ENCODE measurements at places on chromosomes 7 and 10.

GRCh38 chr7:151086802-151087244 is 548 bp downstream of the AGAP3 start:
- DNase-seq = peak; percentile 52

DNA sequence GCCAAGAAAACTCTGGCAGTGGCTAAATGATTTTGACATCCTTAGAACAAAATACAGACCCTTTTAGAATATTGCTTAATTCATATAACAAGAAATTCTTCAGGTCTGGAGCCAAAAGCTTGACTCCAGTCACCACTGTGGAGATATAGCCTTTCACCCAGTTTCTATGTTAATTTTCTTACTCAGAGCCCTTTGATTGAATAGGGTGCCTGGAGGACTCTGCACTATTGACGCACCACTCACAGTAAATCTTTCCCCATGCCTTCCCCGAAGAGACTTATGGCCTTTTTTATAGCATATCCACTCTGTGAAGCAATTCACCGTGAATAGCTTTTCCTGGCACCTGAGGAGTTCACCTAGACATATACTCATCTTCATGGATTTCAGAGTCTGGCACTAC is 613.8 kb downstream of the ZWINT start:
- DNase-seq = no peak

- DNase-seq = no peak
Observed at GRCh38 chr7:40786909-40787308, 652.1 kb downstream of the SUGCT start.

GRCh38 chr7:147251751-147252325 is 1135.2 kb downstream of the CNTNAP2 start:
- DNase-seq = no peak

- no peak for DNase-seq
Observed at GRCh38 chr10:117398029-117398428, 22.8 kb upstream of the PDZD8 start.

DNA sequence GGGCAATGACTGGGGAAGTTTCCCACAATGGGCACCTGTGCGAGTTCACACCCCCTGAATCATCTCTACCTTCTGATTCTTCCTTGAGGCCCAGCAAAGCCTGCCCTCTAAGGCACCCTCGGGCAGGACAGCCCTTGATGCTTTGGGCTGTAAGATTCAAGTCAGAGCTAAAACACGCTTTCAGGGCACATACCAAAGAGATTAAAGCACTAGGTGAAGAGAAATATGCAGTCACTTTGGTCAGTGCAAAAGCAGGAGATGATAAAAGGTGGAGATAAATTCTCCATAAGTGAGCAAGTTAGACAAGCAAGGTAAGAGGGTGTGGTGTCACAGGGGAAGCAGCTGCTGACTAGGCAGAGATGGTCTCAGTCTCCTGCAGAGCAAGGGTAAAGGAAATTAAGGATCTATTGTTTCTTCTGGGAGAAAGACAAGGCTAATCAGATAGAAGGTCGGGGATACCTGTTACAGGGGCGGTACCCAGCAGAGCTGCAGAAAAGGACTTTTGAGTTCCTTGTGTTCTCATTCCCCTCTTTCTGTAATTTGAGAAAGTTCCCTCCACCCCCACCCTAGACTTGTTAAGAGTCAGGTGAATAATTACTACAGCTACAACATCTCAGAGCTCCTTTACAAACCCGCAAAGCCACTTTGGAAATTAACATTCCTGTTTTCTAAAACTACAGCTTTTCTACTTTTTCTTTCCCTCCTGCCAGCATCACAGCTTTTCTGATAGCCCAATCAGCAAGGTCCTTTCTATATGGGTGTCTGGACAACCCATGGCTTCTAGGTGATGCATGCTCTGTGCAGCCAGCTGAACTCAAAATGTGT is 26.4 kb downstream of the PDLIM1 start:
- DNase-seq = no peak

DNA sequence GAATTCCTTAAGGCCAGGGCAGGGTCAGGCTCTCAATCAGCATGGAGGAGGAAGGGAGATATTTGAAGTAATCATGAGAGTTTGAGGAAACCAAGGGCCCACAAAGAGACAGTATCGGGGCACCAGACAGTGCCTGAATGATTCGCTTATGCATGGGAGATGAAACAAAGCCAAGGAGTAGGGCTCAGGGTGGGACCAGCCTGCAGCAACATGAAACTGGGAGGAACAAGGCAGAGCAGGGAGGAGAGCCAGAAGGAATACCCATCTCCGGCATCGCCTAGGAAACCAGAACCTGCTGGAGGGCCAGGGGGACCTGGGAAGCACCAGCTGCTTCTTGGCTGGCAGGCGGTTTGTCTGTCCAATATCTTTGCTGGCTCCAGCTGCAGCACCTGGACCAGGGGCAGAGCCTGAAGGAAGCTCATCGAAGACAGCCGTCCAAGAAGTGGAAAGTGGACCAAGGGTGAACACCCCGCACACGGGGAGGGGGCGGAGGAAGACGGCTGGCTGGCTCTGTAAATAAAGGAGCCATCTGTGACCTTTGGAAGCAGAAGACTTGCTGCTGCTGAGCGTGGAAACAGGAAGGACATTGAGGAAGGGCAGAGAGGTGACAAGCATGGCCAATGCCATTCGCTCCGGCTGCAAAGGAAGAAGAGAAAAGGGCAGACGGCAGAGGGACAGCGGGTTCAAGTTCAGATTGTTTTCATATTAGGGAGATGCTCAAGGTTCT is 34.4 kb upstream of the ECHDC3 start:
- no peak for DNase-seq

DNA sequence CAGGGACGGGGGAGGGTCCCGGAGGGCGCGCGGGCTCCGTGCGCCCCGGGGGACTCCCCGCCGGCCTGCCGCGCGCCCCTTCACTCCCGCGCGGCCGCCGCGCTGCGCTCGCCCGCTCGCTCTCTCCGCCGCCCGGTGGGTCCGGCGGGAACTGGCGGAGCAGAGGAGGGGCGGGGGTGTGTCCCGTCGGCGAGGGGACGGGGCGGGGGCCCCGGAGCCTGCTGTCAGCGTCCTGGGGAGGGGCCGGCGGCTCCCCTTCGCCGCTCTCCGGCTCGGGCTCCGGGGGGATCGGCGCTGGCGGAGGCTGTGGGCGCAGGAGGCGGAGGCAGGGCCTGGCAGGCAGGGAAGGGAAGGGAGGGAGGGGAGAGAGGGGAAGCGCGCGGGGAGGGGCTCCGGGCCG is at the start of gene SH3PXD2A:
SH3PXD2A (minus strand) TSS at position 153 of the 400 bp plus-strand sequence. CDS start 310 bp downstream, outside the sequence.
- peak; percentile 71 for DNase-seq

DNA sequence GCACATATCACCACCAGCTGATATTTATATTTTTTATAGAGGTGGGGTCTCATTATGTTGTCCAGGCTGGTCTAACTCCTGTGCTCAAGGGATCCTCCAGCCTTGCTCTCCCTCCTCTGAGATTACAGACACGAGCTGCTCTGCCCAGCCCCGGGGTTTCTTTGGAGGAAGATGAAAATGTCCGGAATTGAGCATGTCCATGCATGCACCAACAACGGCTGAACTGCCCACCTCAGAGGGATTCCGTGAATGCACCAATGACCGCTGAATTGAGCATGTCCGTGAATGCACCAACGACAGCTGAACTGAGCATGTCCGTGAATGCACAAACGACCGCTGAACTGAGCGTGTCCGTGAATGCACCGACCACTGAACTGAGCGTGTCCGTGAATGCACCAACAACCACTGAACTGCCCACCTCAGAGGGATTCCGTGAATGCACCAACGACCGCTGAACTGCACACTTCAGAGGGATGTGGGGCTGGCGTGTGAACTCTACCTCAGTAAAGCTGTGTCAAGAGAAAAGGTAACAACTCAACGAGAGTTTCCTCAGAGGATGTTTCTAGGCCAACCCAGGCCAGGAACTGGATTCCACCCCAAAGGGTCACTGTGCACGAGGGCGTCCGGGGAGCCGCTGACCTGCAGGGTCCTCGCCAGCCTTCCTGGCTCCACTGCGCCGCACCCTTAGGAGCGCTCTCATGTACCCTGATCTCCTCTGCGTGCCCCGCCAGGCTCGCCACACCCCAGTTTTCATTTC is 34.9 kb upstream of the INPP5A start:
- DNase-seq = no peak

- no peak for DNase-seq
Observed at GRCh38 chr7:148624735-148625134, 34.2 kb downstream of the C7orf33 start.

DNA sequence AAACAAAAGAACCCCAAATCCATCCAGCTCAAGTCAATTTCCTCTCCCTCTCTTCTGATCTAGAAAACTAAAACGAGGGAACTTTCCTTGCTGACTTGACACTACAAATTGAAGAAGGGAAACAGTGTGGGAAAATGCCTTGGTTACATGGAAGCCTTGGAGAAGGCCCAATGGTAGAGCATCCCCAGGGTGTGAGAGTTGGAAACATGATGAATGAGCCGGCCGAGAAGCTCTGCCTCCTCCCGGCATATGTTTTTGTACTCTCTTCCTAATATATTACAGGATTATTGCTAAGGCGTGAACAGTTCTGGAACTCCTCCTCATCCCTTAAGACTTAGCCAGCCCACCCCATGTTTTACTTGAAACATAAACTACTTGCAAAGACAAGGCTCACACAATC is 618.2 kb upstream of the MGMT start:
- no peak for DNase-seq

DNA sequence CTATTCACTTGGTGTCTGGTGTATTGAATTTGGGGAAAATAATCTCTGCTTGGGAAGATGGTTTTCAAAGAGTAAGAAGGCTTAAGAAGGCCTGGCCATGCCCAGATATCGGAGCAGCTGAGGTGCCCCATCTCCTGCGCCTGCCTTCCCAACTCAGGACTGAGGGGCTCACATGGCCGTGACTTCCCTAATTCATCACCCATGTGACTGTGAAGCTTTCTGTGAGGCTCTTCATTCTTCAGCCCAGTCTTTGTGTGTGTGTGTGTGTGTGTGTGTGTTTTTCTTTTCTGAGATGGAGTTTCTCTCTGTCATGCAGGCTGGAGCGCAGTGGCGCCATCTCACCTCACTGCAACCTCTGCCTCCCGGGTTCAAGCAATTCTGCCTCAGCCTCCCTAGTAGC is 53.2 kb downstream of the PROSER2 start:
- DNase-seq = no peak
